ENCODE measurements at places on chromosomes 7 and 10.

DNA sequence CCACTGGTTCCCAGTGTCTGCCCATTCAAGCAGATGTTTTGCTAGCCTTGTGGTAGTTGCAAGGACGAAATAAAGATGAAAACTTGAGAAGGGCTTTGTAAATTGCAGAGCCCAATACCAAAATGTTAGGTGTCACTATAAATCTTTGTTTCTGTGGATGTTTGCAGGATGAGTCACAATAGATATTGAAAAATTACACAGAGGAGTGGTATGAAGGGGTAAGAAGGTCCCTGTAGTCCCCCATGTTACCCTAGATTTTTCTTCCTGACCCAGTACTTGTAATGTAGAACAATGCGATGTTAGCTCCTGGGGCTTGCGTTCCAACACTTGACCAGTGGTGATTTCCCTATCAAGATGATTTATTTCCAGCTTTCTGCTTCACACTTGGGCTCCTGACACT, 102.6 kb upstream of the LYZL1 start:
- no peak for DNase-seq

DNA sequence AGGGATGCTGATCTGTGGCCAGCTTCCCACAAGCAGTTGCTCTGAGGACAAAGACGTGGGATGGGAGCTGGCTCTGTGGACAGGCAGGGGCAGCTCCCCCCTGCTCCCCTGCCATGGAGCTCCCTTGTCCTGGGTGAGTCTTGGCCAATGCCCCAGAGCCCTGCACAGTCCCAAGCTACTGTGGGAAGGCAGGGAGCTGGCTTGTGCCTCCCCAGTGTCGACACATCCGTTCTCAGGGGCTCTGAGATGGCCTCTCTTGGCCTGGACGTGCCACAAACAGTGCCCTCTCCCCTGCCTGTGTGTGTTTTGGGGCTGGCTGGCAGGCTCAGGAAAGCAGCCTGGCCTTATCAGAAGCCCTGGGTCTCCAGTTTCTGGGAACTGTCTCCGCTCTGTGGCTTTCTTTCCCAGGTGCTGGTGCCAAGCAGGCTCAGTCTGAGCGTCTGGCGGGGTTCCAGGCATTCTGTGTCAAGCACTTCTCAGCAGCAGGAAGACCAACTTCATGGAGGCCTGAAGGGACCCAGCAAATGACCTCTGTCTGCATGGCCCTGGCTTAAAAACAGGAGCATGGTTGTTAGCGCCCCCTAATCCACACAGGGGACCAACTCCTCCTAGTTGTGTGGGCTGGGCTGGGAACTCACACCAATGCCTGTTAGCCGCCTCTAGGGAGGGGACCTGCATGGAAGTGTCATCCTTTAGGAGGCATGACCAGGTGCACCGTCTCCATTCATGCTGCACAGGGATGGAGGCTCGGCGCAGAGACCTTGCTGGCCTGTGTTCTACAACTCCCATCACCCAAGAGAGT, 375.2 kb downstream of the RPS24 start:
- DNase-seq, result peak; percentile 70

GRCh38 chr7:90669492-90669891, 73.4 kb downstream of the CDK14 start:
- no peak for DNase-seq

- peak; percentile 66 for DNase-seq
These were observed 720.2 kb upstream of the FZD8 start for GRCh38 chr10:36362257-36362656.

- no peak for DNase-seq
These were observed 9.8 kb downstream of the DNAJB12 start for GRCh38 chr10:72344932-72345331.

GRCh38 chr10:124231168-124232155, 138.1 kb upstream of the CHST15 start:
- DNase-seq, result no peak

DNA sequence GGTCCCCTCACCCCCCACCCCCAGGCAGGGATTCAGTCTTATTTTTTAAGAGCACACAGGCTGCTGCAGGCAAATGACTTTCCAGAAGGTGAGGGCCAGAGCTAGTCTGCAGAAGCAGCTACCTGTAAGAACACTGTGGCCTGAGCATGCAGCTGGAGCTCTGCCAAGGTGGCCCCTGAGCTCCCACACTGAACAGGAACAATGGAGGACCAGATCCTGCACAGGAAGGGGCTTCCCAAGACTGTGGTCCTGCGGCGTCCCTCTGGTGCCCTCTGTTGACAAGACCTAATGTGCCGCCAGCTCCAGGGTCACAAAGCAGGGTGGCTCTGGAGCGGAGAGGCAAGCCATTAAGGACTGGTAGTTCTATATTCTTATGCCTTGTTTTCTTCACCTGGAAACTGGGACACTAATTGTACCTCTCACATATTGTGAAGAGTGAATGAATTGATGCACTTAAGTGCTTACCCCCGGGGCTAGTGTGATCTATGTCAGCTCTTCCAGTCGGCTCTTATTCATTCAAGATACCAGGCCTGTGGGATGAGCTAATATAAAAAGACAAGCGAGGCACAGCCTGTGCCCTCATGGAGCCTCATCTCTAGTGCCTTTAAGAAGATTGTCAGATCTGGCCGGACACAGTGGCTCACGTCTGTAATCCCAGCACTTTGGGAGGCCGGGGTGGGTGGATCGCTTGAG, 8.0 kb upstream of the BEND7 start:
- DNase-seq, result no peak

- DNase-seq, result no peak
These were observed 285.6 kb downstream of the USP6NL start for GRCh38 chr10:11325817-11326216.

- no peak for DNase-seq
These were observed 227.3 kb upstream of the TCF7L2 start for GRCh38 chr10:112722758-112723157.

DNA sequence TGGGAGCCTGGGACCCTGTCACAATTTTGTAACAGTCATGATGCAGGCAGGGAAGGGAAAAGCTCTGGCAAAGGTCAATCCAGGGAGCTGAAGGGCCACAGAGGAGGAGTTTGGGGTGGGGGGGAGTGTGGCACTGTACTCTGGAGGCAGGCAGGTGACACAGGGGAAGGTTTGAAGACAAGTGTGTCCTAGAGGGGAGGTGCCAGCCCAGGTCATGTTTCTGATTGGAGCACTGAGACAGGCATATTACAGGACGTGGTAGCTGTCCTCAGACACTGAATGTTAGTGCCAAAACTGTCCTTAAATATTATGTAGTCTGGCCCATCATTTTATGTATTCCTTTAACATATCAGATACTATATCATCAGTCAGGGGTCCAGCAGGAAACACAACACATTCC, 75.6 kb upstream of the LRRC4 start:
- DNase-seq, result no peak

GRCh38 chr7:129807863-129808262, 144.9 kb downstream of the UBE2H start:
- no peak for DNase-seq

DNA sequence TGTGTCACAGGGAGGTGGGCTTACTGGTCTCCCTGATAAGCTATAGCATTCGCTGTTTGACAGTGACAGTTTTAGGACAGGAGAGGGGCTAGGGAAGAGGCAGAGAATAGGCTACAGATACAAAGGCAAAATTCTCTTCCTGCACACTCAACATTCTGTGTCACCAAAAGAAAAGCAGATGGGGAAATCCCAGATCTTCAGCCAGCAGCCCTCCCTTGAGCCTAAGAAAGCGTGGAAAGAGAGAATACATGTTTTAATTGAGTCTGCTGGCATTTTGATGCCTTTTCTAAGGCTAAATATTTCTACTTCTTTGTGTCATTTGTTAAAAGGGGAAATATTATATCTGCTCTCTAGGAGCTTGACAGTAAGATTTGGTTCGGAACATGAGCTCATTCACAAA, 247.0 kb downstream of the TRIL start:
- no peak for DNase-seq

- no peak for DNase-seq
These were observed 242.6 kb downstream of the MAD1L1 start for GRCh38 chr7:1990001-1990670.

DNA sequence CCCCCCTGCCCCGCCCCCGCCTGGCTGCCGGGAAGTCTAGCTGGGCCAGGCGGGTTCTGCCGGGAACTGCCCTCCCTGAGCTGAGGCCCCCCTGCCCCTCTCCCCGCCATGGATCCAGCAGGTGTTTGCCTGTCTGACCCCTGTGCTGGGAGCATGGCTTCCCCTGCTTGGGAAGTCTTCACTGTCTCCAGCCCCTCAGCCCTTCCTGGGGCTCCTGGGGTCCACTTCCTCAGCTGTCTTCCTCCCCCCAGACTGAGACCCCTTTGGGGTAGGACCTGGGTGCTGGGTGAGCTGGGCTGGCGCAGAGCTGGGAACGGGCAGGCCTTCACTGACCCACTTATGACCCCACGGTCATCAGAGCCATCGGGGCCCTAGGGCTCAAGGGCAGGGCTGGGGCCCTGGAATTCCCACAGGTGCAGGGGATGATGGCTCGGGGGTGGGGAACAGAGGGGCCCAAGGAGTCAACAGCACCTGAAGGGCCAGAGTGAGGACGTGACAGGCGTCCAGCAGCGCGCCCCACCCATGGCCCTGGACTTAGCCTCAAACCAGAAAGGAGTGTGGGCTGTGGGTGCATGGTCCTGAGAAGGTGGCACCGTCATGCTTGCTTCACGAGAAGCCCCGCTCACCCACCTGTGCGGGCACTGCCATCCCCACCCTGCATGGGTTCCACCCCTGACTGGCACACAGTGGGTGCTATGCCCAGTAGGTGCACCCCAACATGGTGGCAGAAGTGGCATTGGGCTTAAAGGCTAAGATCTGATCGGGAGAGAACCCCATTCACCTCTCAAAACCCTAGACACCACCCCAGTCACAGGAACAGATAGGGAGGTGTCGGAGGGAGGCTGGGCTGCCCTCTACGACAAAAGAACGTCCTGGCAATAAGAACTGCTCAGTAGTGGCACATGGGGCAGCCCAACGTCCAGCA, 16.2 kb upstream of the TNRC18 start:
- DNase-seq, result no peak

DNA sequence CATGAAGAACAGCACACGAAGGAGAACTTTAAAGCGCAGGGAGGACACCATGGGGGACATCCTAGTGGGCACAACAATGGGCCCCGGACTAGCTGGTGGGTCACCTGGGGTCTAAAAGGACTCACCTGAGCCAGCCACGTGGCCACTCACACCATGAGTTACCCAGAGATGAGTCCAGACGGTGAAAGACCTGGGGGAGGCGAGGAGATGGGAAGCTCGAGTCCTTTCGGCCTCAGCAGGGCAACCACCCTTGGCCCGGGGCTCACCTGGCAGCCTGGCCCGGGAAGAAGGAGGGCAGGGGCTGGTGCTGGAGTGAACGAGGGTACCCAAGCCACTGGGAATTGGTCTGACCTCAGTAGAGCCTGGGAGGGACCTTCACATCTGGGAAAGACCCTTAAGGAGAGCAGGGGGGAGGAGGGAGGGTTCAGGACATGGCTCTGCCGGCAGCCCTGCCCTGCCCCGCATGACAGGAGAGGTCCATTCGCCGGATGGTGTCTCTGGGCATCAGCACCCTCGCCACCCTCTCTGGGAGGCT, 5.7 kb downstream of the GIGYF1 start:
- DNase-seq, result no peak

DNA sequence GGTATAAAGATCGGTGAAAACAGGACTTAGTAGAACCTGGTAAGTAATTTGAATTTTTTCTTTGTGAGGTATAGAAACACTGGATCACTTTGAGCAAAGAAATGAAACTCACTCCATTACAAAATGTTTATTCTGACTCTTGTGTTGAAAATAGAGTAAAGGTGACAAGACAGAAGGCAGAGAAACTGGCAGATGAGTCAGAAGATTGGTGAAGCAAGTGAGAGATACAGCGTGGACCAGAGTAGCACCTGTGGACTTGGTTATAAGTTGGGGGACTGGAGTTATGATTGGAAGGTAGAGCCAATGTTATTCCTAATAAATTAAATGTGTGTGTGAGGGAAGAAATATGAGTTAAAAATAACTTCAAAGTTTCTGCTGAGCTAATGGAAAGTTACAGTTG, 620.9 kb downstream of the ZWINT start:
- DNase-seq, result no peak

- no peak for DNase-seq
These were observed 32.4 kb downstream of the CXCL12 start for GRCh38 chr10:44352316-44353127.

- no peak for DNase-seq
These were observed 16.0 kb downstream of the AKR1C8 start for GRCh38 chr10:5168897-5169420.

GRCh38 chr7:120280743-120281142, 7.8 kb downstream of the KCND2 start:
- no peak for DNase-seq

DNA sequence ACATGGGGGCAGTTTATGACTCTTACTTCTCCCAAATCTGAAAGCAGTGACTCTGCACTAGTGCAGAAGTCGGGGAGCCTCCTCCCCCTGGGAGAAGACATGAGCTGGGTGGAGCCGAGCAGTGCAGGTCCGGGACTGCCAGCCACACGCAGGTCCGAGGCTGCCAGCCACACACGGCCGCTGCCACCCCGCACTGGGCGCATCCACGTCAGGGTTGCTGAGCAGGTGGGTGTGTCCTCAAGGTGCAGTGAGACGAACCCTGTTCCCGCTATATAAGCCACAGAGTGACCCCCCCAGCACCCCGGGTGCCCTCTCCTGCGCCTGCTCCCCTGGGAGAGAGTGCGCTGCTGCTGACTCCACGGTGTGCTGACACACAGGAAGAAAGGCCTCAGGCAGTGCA, 430.2 kb downstream of the PTPRN2 start:
- DNase-seq, result no peak

DNA sequence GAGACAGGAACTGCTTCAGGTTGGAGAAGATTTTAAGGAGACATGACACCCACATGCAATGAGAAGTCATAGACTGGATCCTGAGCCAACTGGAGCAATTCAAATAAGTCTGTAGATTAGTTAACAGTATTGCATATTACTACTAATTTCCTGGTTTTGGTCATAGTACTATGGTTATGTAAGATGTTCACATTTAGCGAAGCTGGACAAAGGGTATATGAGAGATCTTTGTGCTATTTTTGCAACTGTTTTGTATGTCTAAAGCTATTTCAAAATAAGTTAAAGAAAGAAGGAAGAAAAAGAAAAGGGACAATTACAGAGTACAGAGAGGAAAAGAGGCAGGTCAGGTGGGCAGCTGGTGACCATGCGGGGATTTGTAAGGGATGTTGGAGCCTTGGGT, 116.5 kb upstream of the SVIL start:
- no peak for DNase-seq
